ENCODE measurements at places on chromosomes 16 and 17.

DNA sequence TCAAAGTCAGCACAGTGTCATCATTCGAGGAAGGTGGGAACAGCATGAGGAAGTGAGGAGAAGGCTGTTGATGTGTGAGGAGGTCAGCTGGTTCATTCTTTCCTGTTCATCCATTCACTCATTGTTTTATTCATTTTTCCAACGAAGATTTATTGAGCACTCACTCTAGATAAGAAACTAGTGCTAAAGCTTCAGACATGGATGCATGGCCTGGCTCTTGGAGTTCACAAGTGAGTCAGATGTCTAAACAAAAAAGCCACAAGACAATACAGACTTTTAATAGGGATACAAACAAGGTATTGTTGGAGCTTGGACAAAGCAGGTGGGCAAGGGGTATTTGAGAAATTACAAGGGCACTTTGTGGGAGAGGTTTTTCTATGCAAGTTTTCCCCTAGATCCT lies 31.3 kb upstream of the MPHOSPH6 start:
- DNase-seq = no peak

- no peak for DNase-seq
These were observed 205.5 kb downstream of the NTN1 start for GRCh38 chr17:9226794-9227135.

DNA sequence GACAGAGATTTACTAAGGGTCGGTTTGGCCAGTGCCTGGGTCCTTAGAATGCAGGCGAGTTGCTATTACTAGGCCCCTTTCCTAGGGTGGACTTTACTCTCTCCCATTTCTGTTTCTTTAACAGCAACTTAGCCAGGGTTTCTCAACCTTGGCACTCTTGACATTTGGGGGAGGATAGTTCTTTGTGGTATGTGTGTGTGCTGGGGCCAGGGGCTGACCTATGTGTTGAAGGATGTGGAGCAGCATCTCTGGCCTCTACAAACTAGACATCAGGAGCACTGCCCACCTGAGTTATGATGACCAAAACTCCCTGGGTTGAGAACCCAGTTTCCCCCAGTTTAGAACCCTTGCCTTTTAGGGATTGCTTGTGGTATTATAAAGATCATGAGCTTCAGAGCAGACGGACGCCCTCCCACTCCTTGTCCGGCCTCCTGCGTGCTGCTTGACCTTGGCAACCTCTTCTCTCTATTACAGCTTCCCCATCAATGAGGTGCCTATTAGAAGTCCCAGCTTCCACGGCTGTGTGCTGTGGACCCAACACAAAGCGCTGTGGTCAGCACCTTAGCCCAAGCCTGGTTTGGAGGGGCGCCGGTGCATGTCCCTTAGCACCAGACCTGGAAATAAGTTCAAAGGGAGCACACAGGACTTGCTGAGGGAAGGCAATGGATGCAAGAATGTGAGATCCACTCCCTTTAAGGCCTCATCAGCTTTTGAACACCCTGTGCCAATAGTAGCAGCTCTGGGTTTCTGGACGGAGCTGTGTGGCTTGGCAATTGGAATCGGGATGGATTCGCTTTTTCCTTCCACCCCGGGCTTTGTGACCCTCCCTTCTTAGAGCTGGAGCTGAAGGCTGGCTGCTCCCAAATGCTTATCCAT lies 239.2 kb upstream of the MAF start:
- no peak for DNase-seq

- no peak for DNase-seq
These were observed 629.0 kb upstream of the CDH8 start for GRCh38 chr16:62665269-62665668.

DNA sequence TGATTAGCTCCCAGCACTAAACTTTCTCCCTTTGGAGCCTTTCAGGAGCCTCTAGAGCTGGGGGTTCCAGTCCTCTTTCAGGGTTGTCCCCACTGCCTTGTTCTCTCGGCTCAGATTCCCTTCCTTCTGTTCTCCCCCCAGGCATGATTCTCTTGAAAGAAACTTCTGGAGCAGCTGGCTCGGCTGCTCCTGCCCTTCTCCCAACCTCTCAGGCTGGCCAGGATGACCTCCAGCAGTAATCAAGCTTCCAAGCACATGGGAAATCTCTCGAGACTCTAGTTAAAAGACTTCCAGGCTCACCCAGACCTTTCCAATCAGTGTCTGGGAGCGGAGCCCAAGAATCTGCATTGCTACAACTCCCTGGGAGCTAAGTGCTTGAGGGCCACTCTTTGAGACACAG lies 3.6 kb downstream of the SDK2 start:
- no peak for DNase-seq
